Activated T-cell treated with anti-CD3 and anti-CD28 coated beads, Interleukin-2, amount 50 U/mL, for 72 hours (primary cell): ENCODE measurements at places on chromosomes 5 and 9. TPM values are rescaled to one million over a fixed set of nuclear protein-coding genes. Genes with fewer than 3 reads are reported as not detected.

- H3K27me3 ChIP-seq, result no peaks in the 10 kb centered on the region
- DNase-seq, result peak; percentile 19
- no peaks in the 10 kb centered on the region for H3K4me1 ChIP-seq
- no peak overlapping the region for H3K4me3 ChIP-seq
- no peak overlapping the region for H3K27ac ChIP-seq
Measured at GRCh38 chr9:93670208-93671019, 94.0 kb downstream of the PHF2 start.

GRCh38 chr5:174448041-174448440 is 276.3 kb upstream of the MSX2 start:
- DNase-seq, result no peak
- H3K27ac ChIP-seq, result no peak overlapping the region
- H3K4me1 ChIP-seq, result no peaks in the 10 kb centered on the region
- peaks cover 1% of the 10 kb centered on the region for H3K36me3 ChIP-seq
- no peaks in the 10 kb centered on the region for H3K27me3 ChIP-seq

GRCh38 chr5:17129093-17129849 is 88.2 kb upstream of the BASP1 start:
- DNase-seq, result no peak
- peaks cover 5% of the 10 kb centered on the region for H3K4me1 ChIP-seq
- H3K27me3 ChIP-seq, result peaks cover 19% of the 10 kb centered on the region
- no peak overlapping the region for H3K4me3 ChIP-seq
- H3K27ac ChIP-seq, result no peak overlapping the region

Gene EDIL3
- not detected for total RNA-seq
